GDM1 (cell line): ENCODE measurements at places on chromosomes 3 and 15.
A peak's percentile ranks its signal among the peaks of the same experiment; 100 is the strongest.

DNA sequence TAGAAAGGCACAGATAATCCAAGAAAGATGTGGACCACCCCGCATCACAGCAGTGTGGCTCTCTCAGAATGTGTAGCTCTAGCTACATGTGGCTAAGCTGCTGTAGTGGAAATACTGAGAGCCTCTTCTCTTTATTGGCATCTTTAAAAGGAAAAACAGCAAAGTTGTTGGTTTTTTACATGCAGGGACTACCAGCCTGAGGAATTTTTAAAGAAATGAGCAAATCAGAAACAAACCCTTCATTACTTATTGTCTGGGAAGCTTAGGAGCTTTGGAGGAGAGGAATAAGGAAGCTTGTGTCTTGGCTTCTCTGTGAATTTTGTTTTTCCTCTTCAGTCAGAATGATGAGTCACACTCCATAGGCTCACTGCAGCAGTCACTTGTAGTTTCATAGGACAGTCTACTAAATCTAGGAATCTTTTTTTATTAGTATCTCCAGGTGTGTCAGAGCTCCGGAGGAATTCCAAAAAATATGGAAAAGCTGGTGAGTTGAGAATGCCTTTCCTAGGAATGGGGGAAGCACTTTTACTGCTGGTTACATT lies 27.5 kb downstream of the POLG start:
- no peak for DNase-seq

DNA sequence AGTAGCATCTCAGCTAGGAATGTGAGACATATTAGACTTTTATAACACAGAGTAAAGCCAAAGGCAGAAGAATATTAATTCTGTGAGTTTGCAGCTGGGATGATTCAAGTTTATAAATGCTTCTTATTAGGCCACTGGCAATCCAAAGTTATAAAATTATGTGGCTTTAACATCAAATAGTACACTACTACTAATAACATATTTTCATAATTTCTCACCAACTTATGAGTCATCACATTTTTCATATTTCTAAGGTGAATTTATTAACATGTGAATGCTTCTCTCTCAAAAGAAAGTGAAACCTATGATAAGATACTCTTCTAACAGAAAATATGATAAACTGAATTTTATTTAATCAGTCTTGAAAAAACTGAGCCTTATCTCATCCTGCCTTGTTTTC lies 1348.2 kb upstream of the ALCAM start:
- DNase-seq = no peak

- DNase-seq = no peak
Measured at GRCh38 chr3:55859305-55859704, 372.2 kb upstream of the WNT5A start.

GRCh38 chr3:12782172-12782815 lies 14.2 kb upstream of the CAND2 start:
- DNase-seq = no peak

- DNase-seq = no peak
Measured at GRCh38 chr3:85161544-85161943, 202.8 kb downstream of the CADM2 start.

- DNase-seq = no peak
Measured at GRCh38 chr15:101313041-101313761, 18.2 kb upstream of the SNRPA1 start.

GRCh38 chr15:59244337-59244736 lies 37.7 kb downstream of the LDHAL6B start:
- no peak for DNase-seq

DNA sequence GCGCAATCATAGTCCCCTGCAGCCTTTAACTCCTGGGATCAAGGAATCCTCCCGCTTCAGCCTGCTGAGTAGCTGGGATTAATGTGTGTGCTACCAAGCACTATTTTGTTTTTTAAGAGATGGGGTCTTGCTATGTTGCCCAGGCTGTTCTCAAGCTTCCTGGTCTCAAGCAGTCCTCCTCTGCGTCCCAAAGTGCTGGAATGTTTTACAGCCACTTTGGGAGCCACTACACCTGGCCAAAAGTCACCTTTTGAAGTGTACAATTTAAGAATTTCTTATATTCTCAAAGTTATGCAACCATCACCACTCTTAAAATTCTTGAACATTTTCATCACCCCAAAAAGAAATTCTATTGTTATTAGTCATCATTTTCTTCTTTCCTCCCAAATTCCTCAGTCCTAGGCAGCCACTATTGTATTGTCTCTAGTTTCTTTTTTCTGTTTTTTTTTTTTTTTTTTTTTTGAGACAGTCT lies 17.8 kb downstream of the CDV3 start:
- DNase-seq = no peak

DNA sequence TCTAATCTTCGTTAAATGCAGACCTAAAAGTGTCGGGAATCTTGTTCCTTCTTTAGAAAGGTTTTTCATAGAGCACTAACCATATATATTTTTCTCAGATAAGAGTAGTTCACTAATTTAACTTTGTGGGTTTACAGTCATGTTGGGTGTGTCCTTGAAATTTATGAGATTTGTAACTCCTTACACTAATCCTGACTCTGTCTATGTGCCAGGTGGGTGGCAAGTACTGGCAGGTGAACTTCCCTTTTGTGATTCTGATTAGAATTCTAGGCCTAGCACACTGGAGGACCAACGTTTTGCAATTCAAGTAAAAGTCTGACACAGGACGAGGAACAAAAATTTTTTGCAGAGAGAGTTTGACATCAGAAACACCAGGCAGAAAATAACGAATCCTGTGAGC lies 220.1 kb downstream of the P3H2 start:
- no peak for DNase-seq

DNA sequence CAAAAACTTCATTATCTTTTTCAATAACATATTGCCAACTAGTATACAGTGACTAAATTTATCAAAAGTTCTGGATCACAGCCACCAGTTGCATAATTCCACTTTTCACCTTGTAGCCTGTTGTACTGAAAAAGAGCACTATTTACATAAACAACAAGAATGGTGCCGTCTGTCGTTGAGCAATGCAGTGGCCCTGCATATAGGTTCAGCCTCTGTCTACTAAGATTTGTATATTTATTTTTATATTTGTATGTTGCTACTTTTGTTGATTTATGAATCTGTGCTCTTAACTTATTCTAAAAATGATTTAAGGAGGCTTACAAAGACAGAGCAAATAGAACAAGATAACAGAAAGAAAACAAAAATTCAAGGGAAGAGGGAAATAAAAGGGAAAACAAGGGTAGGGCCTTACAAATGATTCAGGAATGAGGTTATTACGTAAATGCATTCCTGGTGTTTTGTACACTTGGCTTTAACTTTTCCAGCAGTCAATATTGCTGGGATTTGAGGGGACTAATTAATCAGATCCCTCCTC lies 257.6 kb upstream of the STT3B start:
- DNase-seq = no peak

- DNase-seq = no peak
Measured at GRCh38 chr15:99087405-99087943, 17.4 kb upstream of the SYNM start.

GRCh38 chr3:158098834-158099424 lies 7.3 kb downstream of the SHOX2 start:
- no peak for DNase-seq

- no peak for DNase-seq
Measured at GRCh38 chr3:112010636-112011035, 11.9 kb downstream of the TAGLN3 start.

- DNase-seq = no peak
Measured at GRCh38 chr3:8882642-8883041, 80.6 kb downstream of the RAD18 start.

DNA sequence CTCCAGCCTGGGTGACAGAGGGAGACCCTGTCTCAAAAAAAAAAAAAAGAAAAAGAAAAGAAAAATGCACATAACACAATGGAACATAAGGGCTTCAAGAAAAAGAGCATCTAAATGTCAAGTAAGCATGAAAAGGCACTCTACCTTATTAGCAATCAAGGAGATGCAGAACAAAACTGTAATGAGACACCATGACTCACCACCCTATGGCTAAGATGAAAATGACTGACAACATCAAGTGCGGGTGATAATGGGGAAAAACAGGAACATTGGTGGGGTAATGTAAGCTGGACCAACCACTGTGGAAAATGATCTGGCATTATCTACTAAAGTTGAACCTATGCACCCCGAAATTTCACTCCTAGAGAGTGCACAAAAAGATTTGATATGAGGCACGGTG lies 19.6 kb upstream of the NSMCE3 start:
- DNase-seq = no peak

DNA sequence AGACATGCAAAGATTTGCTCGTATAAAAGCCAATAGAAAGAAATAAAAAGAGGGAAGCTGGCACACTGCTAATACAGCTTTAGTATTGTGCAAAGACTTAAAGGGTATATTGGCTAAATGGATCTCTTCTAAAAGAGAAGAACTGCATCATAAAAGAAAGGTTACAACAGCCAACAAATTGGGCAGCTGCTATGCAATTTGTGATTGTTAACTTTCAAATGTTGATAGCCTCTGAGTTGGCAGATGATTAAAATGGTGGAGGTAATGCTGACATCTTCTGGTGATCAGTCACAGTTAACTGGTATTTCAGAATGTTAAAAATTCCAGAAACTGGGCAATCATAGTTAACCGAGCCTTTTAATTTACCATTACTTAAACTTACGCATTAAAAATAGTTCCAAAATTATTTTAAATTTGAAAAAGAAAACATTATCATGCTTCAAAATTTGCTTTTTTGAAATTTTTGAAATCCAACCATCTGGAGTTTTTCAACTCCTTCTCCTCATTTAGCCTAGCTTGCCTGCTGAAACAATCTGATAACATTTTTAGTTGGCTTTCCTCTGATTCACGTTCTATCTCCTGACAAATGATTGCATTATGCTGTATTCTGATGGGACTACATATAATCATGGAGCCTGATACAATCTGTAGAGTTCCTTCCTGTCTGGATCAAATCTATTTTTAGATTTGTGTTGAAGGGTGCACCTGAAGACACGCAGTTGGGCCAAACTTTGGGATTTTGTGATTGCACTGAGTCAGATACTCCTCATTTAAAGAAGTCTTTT lies 144.0 kb upstream of the PDZRN3 start:
- no peak for DNase-seq

GRCh38 chr3:144622845-144623244 lies 651.2 kb downstream of the DIPK2A start:
- DNase-seq = no peak

DNA sequence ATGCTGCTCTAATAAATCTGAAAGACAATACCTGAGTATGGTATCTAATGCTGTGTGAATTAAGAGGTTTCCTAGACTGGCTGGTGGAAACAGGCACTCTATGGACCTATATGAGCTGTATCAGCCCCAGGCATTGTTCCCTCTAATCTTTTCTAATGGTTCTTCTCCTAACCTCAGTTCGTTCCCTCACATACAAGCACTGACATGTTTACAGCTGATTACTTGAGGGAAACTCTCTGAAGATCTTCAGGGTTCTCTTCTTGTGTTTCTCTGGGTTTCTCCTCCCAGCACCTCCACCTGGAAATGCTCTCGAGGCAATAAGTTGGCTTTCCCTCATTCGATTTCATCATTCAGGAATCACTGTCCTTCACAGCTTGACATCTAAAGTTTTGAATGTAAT lies 52.9 kb downstream of the KLF15 start:
- no peak for DNase-seq

GRCh38 chr3:128343287-128344051 lies 123.2 kb downstream of the DNAJB8 start:
- peak; percentile 30 for DNase-seq

GRCh38 chr3:167941234-167941995 lies 154.3 kb downstream of the GOLIM4 start:
- peak; percentile 93 for DNase-seq

- DNase-seq = no peak
Measured at GRCh38 chr15:56495053-56495452, 30.1 kb upstream of the MNS1 start.
